Globus pallidus (tissue), 1 donor: ENCODE measurements at places on chromosomes 3 and 15.

- DNase-seq, result no peak
Measured at GRCh38 chr3:16171825-16172224, 2.7 kb upstream of the GALNT15 start.

GRCh38 chr3:22284559-22284958 is 533.5 kb upstream of the ZNF385D start:
- DNase-seq, result no peak

- DNase-seq, result peak; percentile 5
Measured at GRCh38 chr15:49242820-49243219, 72.8 kb downstream of the GALK2 start.

GRCh38 chr3:45666757-45667431 is 22.3 kb upstream of the SACM1L start:
- DNase-seq, result no peak

GRCh38 chr3:179189759-179190158 is 41.6 kb downstream of the PIK3CA start:
- DNase-seq, result no peak

DNA sequence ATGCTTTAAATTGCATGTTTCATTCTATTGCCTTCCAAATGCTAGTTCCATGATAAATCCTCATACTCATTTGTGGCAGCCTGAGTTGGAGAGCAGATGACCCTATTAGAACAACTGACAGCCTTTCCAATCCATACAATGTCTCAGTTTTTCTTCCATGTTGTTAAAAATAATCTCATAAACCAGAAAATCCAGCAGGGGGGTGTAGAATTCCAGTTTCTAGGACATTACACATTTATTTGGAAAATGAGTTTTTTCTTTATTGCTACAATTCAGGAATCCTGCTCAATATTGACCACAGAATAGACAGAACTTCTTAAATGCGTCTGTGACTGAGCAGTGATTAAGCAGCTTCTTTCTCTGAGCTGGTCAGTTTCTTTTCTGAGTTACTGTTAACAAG is 174.2 kb upstream of the ATP10A start:
- DNase-seq, result no peak

- no peak for DNase-seq
Measured at GRCh38 chr3:124402791-124403190, 327.5 kb upstream of the UMPS start.

GRCh38 chr3:136788154-136788553 is 30.8 kb upstream of the SLC35G2 start:
- DNase-seq, result no peak

- no peak for DNase-seq
Measured at GRCh38 chr3:11002371-11002807, 9.8 kb downstream of the SLC6A1 start.

DNA sequence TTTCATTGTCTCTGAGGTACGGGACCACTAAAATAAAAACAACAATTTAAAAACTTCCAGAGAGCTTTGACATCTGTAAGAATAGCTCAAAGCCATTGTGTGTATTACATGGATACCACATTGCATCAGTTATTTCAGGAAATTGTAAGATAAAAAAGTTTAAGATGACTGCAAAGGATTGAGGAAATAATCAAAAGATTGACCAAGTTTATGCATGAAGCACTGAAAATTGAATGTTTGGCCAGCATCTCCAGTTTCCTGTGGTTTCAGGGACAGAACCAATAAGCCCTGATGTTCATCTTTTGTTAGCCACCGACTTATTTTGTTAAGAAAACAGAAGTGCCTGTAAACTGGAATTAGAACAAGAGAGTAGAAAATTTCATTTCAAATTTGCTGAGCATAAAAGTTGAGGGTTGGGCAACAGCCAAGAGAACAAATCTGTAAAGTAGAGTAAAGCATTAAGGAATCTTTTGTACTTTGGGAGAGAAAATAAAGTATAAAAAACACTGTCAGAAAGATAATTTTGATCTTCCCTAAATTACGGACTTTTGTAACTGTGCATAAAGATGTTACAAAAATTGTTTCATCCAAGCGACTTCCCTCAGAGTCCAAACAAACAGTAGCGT is 211.5 kb upstream of the P2RY1 start:
- DNase-seq, result peak; percentile 20

- DNase-seq, result no peak
Measured at GRCh38 chr3:149299938-149300801, 33.3 kb downstream of the TM4SF18 start.

DNA sequence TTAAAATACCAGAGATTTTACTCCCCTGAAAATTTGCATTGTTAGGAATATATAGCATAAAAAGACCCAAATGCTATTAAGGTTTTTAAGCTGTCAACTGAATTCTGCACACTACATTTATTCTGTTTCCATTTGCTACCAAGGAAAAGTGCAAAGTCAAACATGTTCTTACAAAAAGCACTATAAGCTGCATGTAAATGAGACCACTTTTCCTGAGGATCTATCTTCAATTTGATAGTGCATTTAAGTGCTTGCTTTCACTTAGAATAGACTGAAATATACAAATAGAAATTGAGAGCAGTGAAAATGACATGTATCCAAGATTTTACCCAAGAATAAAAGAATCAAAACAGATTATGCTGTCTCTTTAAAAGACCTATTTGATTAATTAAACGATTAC is 1216.2 kb downstream of the ROBO2 start:
- DNase-seq, result no peak

DNA sequence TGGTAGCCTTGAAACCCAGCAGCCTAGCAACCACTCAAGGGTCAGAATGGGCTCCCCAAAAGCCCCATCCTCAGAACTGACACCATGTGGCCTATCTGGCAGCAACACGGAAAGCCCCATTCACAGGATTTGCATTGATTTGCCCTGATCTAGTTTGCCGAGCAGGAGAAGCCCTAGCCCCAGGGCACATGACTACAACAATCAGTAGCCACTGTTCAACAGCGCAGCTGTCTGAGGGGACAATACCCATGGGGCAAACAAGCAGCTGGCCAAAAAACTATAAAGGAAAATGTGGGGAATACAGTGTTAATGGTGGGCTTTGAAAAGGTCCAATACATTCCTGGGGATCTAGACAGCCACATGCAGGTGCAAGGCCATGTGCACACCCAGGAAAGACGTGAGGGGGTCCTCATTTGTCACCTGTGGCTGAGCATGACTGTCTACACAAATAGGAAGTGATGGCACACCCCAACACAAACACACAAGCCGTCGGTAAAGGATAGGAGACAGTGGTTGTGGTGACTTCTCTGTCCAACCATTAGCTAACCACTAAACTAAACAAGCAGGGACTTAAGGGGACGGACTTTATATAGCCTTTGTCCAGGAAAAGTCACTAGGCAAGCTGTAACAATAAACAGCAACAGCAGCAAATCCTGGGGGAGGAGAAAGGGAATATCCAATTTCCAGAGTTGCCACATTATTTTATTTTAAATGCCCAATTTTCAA is 113.7 kb downstream of the LRIG1 start:
- peak; percentile 83 for DNase-seq

GRCh38 chr15:31470756-31471155 is 144.1 kb downstream of the KLF13 start:
- no peak for DNase-seq

DNA sequence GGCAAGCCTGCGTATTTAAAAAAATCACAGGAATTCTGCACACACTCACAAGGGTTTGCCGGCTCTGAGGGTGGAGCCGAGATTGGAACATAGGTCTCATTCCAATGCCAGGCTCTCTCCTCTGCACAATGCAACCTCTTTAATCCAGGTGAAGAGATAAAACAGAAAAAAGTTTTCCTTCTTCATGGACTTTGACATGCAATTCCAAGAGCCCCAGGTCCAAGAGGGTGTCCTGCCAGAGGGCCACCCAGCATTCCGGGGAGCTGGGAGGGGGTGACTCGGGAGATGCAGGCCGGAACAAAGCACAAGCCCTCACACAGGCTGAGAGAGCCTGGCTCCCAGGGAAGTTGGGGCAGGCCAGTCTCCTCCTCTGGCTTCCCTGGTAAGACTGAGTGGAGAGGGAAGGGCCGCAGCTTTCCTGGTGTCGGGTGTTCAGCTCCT is 6.7 kb upstream of the SLC12A8 start:
- no peak for DNase-seq

GRCh38 chr3:30742796-30743619 is 136.6 kb downstream of the TGFBR2 start:
- no peak for DNase-seq

- no peak for DNase-seq
Measured at GRCh38 chr3:106227068-106227467, 358.3 kb upstream of the CBLB start.

DNA sequence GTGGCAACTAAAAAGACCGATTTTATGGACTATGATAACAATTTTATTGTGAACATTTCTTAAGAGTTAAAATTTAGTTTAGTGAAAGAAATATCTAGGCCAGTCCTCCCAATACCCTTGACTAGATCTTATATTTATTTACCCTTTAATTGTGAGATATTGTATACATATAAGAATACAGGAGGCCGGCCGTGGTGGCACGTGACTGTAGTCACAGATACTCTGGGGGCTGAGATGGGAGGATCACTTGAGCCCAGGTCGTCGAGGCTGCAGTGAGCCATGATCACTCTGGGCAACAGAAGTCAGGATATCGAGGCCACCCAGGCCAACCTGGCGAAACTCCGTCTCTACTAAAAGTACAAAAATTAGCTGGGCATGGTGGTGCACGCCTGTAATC is 756 bp upstream of the RMDN3 start:
- no peak for DNase-seq

GRCh38 chr15:27608248-27608647 is 490.9 kb downstream of the OCA2 start:
- no peak for DNase-seq

DNA sequence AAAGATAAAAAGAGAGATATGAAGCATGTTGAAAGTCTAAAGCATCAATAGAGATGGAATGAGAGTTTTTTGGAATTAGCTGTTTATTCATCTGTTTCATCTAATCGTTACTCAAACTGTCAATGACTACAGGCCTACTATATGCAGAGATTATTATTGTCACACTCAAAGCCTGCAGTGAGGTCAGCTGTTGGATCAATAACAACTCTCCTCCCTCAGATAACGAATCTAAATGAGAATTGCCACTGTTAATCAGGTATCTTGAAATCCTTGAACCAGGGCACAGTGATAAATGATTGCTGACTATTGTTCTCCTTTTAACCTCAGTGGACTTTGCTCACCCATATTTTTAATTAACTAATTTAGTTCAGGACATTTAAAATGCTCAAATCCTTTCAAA is 192.3 kb upstream of the SGO1 start:
- no peak for DNase-seq

- peak; percentile 67 for DNase-seq
Measured at GRCh38 chr3:127761441-127761801, 60.9 kb downstream of the MGLL start.

DNA sequence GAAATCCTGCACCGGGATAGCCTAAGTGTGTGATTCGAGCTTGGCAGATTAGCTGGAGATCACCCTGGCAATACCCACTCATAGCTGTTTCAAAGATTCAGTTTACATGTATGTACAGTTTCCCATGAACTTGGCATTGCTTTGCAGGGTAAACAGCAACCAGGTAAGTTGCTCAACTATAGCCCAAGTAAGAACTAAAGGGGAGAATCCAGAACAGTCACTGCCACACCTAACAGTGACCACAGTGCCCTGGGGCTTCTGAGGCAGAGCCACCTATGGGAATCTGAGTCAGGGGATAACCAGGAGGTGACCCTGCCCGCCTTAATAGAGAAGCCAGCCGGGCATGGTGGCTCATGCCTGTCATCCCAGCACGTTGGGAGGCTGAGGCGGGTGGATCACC is 15.9 kb downstream of the CDAN1 start:
- DNase-seq, result no peak

- no peak for DNase-seq
Measured at GRCh38 chr15:60970246-60971170, 258.6 kb downstream of the RORA start.

DNA sequence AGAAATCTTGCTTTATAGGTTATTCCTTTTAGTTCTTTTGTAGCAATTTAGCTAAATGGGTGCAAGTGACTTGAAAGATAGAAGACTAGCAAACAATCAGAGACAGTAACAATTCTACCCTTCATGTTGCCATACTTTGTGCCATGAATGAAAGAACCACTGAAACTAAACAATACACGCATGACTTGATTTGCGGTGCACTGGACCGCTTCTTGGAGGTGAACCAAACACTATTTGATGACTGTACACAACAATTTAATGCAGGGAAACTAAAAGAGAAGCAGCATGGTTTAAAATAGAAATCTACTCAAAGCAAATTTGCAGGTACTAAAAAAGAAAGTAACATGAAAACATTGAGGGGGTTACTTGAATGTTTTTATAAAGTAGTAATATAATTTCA is 331.0 kb upstream of the RARB start:
- no peak for DNase-seq

- no peak for DNase-seq
Measured at GRCh38 chr3:10510086-10510742, 4.8 kb upstream of the ATP2B2 start.

GRCh38 chr3:112351823-112352222 is 18.9 kb downstream of the CD200 start:
- no peak for DNase-seq

- no peak for DNase-seq
Measured at GRCh38 chr3:132196113-132196512, 121.1 kb upstream of the ACP3 start.

GRCh38 chr15:71080166-71080565 is 35.1 kb upstream of the THSD4 start:
- no peak for DNase-seq

GRCh38 chr3:189311521-189311920 is 139.8 kb downstream of the TPRG1 start:
- DNase-seq, result no peak

DNA sequence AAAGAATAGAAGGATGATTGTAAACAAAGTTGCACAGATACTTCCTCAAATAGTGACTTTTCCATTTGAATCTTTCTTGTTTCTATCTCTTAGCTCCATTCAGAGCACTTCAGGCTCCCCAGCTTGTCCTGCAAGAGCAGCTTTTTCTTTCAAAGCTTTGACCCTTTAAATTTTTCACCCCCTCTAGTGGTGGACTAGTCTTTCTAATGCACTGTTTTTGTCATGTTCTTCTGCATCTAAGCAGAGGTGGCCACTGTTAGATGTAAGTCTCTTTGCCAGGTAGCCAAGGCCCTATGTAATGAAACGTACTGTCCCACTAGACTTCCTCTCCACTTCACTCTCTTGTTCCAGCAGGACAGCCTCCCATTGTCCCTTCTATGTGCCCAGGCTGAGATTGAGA is 74.0 kb upstream of the MANF start:
- peak; percentile 1 for DNase-seq

- DNase-seq, result peak; percentile 82
Measured at GRCh38 chr3:197811343-197811742, 20.3 kb downstream of the LRCH3 start.

GRCh38 chr3:99731499-99731898 is 86.2 kb upstream of the CMSS1 start:
- no peak for DNase-seq

- no peak for DNase-seq
Measured at GRCh38 chr15:61480863-61481262, 251.8 kb upstream of the RORA start.

DNA sequence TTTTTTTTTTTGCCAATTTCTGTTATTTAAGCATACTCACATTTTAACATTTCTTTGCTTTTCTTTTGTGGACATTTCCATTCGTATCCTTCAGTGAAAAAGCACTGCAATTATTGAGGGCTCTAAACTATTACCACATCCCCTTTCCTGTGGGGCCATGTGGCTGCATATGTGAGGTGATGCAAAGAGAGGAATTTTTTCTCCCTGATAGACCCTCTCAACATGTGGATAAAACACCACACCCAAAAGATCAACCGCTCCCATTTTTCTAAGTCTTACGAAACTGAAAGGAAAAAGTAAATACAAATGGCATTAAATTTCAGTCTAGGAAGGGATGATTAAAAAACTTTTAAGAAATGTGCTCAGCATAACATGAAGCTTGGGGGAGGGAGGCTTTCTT is 68.8 kb downstream of the DNAJC13 start:
- DNase-seq, result no peak

GRCh38 chr3:112815981-112816380 is 30.7 kb downstream of the CD200R1L start:
- DNase-seq, result no peak
